ENCODE measurements at places on chromosomes 7 and 10. TPM values are rescaled to one million over a fixed set of nuclear protein-coding genes. Genes with fewer than 3 reads are reported as not detected.

Gene PLEKHS1
- 0.14 TPM for total RNA-seq

Gene KEL
- 0.11 TPM for total RNA-seq

- peak; percentile 24 for DNase-seq
Observed at GRCh38 chr7:27156508-27156898, at the start of gene HOXA7. Gene HOXA7, minus strand, starts transcription at chr7:27156675. Its CDS starts 130 bp downstream, at chr7:27156545.

DNA sequence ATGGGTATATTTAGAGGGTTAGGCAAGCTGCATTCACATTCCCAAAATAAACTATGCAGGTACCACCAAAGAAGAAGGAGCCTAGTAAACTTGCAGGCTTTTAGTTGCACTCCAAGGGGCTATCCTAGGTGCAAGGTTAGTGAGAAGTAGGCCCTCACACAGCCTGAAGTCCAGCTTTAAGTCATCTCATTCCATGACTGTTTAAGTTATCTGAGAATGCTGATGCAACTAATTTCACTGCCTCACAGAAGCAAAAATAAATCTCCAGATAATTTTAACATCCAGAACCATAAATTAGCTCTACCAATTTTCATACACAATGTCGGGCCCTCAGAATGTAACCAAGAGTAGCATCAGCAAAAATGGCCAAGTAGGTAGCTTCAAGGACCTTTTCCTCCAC, 34.3 kb upstream of the HHEX start:
- no peak for DNase-seq

Gene AASS
- total RNA-seq: 48.9 TPM

DNA sequence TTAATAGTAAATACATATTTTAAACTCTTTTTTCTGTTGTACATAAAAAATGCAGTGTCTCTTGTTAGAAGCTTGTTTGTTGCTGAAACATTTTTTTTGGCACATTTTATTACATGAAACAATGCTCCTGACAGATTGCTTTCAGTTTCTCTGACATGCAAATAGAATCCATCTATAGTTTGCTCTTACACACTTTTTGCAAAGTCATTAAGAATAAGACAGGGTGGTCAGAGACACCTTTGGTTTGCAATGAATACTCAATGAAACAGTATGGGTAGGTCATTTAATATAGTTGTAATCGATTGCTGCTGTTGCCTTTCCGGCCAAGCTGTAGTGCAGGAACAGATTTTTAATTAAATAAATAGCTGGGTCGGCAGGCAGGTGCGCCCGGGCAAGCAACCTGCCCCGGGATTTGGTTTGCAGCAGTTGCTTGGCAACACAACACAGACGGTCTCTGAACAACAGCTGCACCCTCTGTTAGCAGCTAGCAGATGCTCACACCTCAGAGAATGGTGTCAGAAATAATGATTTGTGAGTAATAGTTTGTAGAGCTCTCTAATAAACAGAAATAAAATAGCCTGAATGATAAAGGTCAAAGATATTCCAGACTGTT, 115.7 kb upstream of the CACNA2D1 start:
- no peak for DNase-seq

All from upper lobe of left lung (tissue), 6 donors.